GM23338 (cell line): ENCODE measurements at places on chromosomes 11 and 22. TPM values are rescaled to one million over a fixed set of nuclear protein-coding genes. Genes with fewer than 3 reads are reported as not detected.

PEX26 gene
- total RNA-seq: 43.0 and 48.9 TPM in 2 replicates

BTBD18 gene
- total RNA-seq: 0.08 TPM in 1 of 2 replicates, not detected in the other

TESMIN gene
- total RNA-seq: 58.2 and 64.6 TPM in 2 replicates

ARHGAP20 gene
- 0.31 and 0.54 TPM in 2 replicates for total RNA-seq

MGAT3 gene
- 10.2 and 13.1 TPM in 2 replicates for total RNA-seq

ZNF214 gene
- 4.3 and 6.1 TPM in 2 replicates for total RNA-seq
